Frontal cortex (tissue), 4 donors: ENCODE measurements at places on chromosomes 6 and 20.

GRCh38 chr6:110653381-110653780, 161.9 kb downstream of the CDK19 start:
- no peak for DNase-seq

DNA sequence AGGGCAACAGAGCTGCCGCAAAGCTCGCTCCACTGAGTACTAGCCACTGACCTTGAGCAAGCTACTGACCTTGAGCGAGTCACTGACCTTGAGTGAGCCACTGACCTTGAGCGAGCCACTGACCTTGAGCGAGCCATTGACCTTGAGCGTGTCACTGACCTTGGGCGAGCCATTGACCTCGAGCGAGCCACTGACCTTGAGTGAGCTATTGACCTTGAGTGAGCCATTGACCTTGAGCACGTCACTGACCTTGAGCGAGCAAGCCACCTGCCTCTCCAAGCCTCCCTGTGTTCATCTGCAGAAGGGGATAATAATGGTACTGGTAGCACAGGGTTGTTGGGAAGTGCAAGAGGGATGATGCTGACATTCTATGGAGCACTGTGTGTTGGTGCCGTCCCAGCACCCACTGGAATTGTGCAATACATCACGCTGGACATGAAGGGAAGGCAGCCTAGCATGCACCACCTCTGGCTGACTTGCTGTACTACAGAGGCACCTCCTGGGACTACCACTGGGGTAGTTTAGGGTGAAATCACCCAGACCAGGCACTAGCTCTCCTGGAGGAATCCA, 60.2 kb downstream of the CTCFL start:
- no peak for DNase-seq

DNA sequence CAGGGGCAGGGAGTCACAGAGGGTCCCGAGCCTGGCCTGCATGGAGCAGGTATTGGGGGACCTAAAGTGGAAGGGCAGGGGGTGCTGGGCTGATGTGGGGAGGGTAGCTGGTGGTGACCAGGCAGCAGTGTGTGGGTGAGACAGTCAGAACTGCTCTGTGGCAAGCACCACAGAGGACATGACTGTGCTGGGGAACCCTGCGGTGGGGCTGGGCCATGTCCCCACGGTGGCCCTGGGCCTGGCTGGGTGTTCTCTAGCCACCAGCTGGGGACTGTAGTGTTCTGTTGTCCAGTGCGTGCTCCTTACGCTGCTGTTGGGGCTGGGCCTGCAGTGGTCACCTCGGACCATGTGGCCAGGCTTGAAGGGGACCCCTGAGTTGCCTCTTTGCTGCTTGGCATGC, 3.6 kb downstream of the SS18L1 start:
- DNase-seq, result no peak

DNA sequence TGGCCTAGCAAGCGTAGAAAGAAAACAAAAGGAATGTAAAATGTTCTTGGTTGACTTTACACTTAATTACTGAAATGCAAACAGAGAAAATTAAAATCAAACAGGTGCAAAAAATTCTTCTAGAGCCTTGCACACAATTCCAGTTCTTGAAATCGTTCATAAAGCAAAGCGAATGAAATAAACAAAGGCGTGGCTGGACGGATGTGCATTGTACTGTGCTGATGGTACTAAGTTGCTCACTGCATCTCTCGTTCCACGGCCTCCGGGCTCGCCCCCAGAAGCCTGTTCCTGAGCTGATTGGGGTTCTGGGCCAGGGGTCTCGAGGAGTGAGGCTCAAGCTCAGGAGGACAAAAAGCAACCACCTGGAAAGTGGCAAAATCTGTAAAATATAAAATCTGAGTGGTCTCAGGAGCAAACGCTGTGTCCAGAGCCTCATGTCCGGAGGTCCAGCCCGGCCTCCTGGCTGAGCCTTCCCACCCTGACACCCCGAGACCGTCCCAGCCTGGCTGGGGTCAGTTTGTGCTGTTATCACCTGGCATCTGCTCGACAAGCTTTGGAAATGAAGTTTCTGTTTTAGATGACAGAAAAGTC, 71.3 kb downstream of the TTLL2 start:
- no peak for DNase-seq

DNA sequence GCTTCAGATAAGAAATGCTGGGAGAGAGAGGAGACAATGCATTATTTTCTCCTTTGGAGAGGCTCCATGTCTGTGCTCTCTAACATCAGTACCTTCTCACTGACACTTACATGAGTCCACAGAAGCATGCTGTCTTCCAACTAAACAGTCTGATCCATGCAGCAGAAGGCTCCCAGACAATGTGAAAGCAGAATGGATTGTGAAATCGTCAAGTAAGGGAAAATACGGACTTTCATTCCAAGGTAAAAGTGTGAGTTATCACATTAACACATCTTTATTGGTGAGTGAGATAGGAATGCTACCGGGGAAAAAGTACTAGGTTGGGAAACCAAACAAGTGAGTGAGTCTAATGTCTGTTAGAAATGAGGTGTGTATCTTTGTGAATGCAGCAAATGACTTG, 167.6 kb upstream of the KCNK16 start:
- DNase-seq, result no peak

DNA sequence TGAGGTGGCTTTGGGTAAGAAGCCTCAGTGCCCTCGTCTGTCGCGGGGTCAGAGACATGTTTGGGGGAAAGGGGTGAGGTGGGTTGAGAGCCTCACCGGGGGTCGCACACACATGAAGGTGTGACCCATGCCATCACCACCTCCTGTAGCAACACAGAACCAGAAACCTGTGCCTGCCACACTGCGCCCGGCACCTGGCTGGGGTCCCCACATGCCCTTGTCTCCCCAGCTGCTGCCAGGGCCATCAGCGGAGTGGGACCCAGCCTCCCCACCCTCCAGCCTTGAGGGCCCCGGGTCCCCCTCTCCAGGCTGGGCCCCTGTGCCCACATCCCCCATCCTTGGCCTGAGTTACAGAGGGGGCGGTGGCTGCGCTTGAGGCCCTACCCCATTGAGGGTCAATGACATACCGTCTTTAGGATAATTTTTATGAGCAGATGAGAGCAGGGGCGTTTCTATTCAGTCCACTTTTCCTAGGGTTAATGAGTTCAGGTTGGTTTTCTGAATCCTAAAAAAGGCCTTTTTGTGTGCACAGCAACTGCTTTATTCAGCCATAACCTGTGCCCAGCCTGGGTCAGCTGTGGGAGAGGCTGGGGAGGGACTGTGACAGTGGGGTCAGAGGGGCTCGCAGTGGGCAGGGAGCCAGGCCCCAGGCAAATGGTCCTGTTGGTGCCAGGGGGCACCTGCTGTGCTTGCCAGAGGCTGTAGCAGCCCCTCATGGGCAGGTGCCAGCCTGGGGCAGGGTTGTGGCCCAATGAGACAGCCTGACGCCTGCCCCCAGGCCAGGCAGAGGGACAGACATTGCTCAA, 19.4 kb downstream of the APCDD1L start:
- DNase-seq, result no peak

DNA sequence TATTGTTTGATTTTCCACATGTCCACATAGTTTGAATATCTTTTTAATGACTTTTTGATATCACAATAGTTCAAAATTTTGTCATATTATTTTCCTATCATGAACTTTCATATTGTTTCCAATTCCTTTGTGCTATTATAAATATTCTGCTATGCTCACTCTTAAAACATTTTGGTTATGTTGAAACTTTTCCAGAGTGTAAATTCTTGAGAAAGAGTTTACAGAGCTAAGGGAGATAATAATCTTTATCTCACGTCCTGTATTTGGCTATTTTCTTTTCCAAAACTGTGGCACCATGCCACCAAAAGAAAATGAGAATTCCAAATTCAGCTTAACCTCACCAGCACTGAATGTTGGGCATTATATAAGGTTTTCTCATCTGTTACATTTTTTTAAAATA, 210.9 kb downstream of the TFAP2B start:
- DNase-seq, result no peak

DNA sequence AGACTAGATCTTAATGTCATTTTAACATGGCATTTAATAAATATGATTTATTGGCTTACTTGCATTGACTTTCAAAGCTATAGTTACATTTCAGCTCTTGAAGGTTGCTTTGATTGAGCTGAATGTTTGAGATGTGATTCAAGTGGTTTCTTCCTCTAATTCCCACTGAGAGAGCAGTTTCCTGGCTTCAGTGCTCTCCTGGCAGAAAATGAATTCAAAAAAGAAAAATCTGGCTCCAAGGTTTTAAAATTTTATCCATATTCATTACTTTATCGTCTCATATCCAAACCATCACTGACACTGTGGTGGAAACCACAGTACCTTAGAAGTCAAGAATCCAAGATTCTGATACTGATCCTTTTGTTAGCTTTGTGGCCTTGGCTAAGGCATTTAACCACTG, 263.1 kb upstream of the HSF2 start:
- DNase-seq, result no peak

GRCh38 chr6:168060521-168060931, 18.5 kb downstream of the FRMD1 start:
- peak; percentile 64 for DNase-seq
